Panc1 (cell line): ENCODE measurements at places on chromosomes 7 and 10.
A peak's percentile ranks its signal among the peaks of the same experiment; 100 is the strongest.

DNA sequence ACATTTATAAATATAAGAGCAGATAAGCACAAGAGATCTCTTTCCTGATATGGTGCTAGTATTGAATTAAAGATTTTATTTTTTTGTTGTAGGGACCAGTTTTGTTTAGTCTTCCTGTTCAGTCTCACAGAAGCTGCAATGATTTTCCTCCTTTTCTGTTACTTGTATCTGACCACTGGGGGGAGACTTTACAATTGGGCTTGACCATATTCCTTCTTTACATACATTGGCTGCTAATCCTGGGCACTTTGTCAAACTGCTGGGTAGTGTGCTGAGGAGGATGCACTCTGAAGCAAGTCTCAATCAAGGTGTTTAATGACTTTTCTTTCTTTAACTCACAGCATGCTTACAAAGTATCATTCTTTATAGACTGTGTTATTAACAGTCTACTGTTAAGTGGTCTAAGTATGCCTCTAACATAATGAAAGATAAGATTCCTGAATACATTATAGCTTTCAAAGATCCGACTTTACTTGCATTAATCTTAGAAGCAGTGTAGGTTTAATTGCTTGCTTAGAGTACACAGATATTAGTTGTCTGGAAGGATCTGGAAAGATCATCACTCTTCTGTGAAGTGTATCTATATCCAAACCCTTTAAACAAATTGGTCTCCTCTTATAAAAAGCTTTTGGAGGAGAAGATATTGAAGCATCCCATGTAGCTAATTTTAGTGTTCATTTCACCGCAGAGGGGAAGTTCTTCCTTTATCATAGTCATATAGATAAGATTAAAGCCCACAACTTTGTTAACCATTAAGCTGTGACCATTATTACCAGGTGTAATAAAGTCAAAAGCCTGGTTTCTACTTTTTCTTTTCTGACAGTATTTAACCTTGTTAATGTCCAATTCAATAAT is 3.1 kb downstream of the PALS2 start:
- peak; percentile 53 for DNase-seq

DNA sequence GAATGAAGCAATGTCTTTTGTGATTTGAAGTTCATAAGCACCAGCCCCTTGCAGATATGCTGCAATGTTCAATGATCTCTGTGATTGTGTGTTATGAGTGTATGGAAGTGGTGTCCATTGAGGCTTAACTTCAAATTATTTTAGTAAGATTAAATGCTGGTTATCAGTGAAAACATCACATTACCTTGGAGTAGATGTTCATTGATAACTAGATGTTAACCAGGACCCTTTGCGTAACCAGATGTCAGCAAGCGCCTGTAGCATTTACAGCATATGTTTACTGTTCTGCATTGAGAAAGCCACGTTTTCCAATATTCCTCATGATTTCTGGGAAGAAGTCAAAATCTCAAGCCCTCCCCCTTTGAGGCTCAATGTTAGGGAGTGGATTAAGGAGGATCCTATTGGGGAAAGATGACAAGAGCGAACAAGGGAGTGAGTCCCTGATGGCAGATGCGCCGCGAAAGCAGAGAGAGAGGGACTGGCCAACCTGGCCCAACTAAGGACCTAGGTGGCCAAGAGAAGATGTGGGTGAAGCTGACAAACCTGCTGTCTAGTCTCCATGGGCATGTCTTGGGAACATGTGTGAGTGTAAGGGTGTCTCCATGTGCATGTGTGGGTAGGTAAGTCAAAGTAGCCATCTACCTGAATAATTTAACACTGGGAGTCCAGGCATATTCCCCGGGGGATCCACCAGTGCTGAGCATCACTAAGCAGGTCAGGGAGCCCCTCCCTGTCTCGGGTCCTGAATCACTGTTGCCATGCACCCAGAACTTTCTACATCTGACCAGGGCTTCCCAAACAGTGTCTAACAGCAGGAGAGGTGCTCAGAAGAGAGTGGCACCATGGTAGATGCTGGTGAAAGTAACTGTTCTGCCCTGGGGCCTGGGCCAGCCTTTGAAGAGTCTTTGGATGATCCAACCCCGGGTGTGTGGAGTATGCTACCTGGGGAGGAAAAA is 141.6 kb upstream of the GDF10 start:
- DNase-seq: no peak

DNA sequence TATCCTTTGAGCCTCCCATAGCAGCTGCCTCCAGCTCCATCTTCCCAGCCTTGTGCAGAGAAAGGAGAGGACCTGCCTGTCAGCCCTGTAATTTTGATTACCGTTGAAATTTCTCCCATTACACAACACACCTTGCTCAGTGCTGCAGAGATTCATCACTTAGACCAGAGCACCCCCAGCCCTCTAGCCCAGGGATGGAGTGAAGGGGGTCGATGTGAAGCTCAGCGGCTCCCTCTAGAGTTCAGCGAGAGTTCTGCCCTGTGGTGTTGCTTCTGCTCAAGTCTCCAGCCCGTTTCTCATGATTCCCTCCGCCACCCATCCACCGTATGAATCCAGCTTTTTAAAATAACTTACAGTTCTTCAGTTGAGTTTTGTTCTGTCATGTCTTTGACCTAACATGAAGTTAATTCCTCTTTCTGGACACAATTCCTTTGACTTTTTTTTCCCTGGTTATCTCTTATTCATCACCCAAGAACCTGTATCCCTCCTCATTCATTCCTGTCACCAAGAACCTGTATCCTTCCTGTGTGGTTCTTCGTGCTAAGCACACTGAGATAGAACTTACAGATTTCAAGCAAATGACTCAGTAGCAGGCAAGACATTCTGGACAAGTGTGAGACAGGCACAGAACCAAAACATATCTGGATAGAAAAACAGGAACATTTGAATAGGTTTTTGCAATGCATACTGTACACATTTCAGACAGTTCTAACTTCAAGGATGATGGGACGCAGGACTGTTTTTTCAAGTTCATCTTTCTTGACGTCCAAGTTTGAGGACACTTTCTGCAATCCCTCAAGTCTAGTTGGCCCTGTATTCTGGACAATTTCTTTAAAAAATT is 35.0 kb upstream of the ZNF32 start:
- no peak for DNase-seq

DNA sequence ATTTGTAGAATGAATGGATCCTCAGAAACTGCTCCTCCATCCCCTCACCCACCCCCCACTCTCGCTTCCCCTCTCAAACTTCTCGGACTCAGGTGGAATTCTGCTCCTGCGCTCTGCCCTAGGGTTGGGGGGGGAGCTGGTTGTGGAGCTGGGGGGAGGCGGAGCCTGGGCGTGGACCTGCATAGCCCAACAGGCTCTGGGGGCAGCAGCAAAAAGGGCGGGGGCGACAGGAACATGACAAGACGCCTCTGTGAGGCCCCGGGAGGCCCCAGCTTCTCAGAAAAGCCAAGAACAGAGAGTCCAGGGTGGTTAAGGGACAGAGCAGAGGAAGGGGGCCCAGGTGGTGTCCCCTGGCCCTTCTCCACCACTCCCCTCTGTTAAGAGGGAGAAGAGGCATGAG is 3.5 kb downstream of the TSC22D4 start:
- DNase-seq: no peak

- no peak for DNase-seq
Observed at GRCh38 chr10:5219262-5219661, 22.6 kb downstream of the AKR1C4 start.

DNA sequence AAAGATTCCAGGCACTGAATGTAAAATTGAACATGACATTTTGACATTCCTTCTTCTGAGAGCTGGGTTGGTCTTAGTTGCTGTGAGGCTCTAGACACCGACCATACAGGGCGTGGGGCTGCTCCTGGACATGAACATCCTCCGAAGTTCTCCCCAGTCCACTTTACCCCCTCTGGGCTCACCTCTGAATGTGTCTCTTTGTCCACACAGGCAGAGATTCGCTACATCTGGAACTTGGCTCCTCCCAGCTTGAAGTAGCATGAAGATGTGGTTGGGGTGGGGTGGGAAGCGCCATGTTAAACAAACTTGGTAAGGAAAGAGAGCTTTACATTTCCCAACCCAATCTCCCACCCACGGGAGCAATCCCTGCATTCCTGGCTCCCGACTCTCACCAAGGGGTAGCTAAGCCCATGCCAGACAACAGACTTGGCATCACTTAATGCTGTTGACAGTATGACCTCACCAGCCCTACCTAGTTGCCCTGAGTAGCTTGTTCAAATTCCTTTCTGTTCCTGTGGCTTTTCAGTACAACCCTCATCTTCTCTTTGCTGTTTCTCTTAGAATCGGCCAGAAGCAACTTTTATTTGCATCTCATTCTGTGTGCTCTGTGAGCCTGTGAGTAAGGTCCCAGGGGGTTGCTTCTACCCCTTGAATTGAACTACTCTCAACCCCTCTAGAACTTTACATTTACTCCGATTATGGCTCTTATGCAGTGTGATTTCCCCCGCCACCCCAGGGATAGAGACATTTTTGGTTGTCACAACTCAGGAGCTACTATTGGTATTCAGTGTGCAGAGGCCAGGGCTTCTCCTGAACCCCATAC is 211.4 kb downstream of the SEC23IP start:
- DNase-seq: no peak

DNA sequence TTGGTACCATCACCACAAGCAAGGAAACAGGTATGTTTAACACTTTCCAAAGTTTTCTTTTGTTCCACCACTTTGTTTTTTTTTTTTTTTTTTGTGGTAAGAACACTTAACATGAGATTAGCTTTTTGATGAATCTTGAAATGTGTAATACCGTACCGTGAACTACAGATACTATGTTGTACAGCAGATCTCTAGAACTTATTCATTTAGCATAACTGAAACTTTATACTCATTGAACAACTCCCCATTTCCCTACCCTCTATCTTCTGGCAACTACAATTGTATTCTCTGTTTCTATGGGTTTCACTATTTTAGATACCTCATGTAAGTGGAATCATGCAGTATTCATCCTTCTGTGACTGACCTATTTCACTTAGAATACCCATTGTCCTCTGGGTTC is 162.7 kb upstream of the ITGB1 start:
- no peak for DNase-seq

DNA sequence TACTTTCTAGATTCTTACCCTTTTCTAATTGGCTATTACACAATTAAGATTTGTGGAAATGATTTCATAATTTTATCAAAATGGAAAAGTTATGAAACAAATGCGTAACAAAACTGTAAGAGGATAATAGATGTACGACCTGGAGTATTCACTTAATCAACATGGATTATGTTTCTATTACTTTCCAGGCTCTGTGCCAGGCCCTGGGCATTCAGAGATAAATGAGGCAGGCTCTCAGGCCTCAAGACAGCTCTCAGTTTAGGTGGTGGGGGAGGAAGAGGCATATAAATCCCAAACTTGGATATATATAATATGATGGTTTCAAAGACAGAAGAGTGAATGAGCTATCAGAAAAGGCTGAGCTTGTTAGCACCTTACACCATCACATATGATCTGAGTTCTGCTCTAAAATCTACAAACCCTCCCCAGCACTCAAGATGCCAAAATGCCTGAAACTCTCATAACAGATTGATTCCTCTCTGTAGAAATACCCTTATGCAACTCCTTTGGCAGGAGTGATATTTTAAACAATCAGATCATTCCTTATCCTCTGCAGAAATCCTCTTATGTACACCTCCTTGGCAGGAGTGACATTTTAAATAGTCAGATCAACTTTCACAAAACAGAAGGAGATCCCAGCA is 42.5 kb downstream of the ACBD5 start:
- DNase-seq: no peak
